Amygdala (tissue), 56 donors: ENCODE measurements at places on chromosomes 6 and 20.

DNA sequence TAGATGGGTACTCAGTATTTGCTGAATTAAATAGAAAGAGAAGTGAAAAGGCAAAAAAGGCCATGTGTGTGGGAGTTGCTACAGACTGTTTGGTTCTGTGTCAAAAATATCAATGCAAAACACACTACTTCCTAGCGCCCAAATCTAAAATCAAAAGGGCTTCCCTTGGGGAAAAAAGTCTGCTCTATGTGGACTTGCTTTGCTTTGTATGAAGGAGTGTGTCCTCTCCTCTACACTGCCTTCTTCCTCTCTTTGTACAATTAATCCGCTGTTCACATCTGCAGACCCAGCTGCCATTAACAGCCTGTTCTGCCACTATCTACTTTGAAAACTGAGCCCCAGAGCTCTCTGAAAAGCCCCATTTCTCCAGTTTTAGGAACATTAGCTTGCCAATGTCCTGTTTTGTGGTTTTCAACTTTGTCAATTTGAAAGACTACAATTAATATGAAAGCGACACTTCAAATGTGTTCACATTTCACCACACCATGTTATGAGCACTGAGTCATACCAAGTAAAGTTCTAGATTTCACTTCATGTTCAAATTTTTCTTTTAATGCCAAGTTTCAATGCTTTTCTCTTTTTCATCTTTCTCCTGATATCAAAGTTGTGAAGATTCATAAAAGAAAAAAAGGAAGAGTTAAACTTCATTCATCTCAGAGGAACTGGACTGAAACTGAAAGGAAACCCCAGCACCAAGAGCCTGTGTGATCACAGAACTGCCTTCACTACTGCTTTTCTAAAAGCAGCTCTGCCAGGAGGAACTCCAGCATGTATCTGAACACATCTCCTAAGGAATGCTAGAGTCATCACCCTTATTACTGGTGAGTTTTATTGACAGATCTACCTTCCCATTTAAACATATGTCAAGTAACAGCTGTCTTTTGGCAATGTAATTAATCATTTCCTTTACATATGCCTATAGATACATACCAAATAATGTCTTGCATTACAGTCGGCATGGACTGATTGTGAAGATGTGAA, 102.6 kb downstream of the KIF13A start:
- DNase-seq = no peak

DNA sequence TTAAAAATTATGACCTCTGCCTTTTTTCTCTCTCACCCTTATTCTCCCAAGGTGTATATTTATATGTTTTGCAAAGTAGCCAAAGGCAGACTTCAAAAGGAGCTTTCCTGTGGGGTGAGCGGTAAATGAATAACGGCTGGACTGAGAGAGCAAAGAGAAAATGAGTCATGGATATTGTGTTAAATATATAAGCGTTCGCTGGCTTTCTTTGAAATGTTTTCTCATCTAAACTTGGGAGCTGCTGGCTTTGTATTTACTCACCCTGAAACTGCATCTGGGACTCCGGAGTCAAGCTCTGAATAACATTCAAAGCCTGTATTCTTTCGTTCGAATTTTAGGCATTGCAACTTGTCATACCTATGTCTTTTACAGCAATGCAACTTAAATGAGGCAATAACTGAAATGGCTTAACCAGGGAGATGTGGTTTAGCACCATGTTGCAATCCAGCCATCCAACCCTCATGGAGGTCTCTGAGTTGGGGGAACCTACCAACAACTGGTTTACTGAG, 32.0 kb downstream of the ATXN1 start:
- DNase-seq = no peak

- DNase-seq = no peak
Observed at GRCh38 chr6:68126089-68126749, 508.9 kb upstream of the ADGRB3 start.

- no peak for DNase-seq
Observed at GRCh38 chr6:158642097-158642601, 2.4 kb downstream of the DYNLT1 start.

DNA sequence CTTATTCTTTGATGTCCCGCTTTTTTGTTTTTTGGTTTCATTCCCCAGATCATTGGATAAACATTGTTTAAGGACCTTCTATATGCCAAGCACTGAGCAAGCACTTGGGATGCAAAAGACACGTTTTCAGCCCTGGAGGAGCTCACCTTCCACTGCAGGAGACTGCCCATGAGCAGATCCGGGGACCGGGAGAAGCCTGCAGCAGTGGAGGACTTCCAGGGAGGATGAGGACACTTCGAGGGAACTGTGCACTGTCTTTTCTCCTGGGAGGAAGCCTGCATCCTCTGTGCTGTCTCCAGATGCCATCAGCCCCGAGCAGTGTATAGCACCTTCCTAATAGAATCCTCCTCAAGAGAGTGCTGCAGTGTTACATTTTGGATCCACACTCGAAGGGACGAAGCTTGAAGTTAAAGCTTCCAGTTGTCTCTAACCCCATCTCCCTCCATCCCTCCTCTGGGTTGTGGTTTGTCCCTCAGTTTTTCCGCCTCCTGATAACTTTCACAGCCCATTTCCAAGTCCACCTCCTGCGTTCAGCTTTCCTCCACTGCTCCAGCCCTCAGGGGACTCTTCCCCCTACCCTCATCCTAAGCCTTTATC, 5.8 kb upstream of the KCNG1 start:
- DNase-seq = no peak

GRCh38 chr20:8721098-8721497, 347.8 kb upstream of the PLCB4 start:
- DNase-seq = no peak

- no peak for DNase-seq
Observed at GRCh38 chr6:70375882-70376281, 37.4 kb upstream of the FAM135A start.

DNA sequence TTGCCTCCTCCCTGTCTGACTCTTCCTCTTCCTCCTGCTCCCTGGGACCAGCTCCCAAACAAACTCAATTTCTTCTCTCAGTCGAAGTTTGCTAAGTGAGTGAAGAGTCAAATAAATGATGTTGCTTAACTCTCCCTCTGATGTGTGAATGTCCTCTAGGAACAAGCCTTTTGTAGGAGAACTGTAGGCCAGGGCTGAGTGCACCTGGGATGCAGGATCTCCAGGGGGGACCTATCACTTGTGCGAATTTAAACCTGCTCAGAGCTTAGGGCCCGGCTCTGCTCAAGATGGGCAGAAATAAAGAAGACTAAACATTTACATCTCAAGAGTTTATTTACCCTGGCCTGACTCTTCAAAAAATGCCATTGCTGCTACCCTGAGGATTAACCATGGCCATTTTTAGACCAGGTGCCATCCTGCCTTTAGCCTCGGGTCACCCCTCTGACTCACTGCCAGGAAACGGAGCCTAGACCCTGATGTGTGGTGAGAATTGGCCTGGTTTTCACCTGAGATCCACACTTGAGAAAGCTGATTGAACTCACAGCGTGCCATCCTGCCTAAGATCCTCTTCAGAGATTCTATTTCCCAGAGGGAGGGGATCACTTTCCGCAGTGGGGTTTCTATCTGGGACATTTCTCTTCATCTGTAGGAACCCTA, 63.6 kb upstream of the CD93 start:
- no peak for DNase-seq

- DNase-seq = no peak
Observed at GRCh38 chr20:17602493-17602892, 32.6 kb downstream of the DSTN start.

- DNase-seq = no peak
Observed at GRCh38 chr6:159978291-159979135, 9.6 kb downstream of the IGF2R start.

DNA sequence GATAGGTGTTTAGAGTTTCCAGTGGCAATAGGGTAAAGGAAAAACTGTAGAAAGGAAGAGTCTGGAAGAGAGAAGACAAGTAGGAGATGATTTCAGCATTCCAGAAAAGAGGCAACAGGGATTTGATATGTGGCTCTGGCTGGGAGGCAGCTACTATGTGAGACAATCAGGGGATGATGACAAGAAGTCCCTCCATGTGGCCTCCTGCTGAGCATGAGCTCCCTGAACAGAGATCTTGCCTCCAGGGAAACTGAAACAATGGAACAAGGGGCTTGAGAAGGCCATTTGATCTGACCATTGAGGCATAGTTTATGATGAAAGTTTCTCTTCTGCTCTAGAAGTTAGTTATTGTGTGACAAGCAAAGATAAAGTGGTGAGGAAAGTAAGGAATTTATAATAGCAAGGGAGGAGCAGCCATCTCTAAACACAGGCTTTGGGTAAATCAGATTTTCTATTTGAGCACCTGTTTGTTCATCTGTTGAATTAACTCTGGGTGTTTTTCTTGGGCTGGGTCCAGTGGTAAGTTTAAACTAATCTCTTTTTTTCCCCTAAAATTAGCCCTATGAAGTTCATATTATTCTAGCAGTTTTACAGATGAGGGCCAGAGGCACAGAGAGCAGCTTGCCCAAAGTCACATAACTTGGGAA, 3.0 kb upstream of the GPX5 start:
- no peak for DNase-seq

DNA sequence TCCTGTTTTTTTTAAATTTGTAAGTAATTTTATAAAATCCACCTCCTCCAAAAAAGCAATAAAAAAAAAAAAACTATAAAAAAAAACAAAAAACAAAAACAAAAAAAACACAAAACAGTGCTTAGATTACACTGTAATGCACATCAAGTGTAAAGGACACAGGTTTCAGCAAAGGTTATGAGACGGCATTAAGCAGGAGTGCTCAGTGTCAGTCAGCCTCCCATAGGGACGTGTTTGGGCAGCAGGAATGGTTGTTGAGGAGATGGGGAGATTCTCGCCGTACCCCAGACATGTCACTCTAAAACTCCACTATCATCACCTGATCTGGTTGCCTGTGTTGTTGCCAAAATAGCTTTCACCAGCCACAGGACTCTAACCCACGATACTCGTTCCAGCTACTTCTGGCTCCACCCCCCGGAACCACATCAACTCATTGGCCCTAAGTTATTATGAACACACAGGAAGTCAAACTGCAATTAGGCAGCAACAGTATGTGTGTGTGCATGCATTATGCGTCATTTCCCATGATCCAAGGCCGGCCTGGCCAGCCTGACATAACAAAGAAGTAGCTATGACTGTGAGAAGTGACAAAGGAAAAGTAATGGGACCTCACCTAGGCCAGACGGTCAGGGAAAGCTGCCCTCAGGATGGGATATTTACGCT, 28.7 kb downstream of the ECT2L start:
- DNase-seq = no peak

DNA sequence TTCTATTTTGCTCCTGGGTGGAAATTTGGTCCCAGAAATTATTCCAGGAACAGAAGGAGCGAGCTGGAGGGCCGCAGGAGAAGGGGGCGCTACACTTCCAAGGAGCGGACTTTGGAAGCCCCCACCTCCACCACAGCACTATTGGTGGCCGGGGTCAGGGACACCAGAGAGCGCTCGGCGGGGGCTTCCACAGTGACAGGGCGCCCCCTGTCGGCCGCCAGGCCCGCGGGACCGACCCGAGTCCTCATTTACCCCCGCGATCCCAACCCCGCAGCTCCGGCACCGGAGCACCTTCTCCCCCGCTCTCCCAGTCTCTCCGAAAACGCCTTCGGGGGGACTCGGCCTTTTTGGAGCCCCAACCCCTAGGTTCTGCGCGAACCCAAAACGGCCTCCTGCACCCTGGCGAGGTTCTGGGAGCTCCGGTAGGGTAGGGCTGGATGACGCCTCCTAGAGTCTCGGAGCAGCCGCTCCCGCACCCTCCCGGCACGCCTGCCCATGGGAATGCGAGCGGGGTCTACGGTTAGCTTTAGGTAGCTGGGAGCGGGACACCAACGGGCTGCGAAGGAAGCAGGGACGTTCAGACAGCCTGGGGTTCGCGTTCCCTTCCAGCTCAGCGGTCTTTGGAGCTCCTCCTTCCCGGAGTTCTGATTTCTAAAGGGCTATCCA, 2.4 kb upstream of the FOXA2 start:
- DNase-seq = no peak

DNA sequence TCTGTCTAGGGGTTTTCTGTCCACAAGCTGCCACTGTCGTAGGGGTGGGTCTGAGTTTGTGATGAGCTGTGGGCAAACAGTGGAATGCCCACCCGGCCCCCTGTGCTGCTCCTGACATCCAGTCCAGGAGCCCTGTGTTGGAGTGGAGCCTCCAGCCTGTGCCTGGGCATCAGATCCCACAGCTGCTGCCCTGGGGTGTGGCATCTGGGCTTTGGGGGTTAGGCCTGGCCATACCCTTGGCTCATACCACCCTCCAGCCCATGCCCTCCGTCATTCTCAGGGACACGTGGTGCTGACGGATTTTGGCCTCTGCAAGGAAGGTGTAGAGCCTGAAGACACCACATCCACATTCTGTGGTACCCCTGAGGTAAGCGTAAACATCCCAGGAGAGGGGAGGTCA, 12.9 kb downstream of the SGK2 start:
- DNase-seq = no peak

DNA sequence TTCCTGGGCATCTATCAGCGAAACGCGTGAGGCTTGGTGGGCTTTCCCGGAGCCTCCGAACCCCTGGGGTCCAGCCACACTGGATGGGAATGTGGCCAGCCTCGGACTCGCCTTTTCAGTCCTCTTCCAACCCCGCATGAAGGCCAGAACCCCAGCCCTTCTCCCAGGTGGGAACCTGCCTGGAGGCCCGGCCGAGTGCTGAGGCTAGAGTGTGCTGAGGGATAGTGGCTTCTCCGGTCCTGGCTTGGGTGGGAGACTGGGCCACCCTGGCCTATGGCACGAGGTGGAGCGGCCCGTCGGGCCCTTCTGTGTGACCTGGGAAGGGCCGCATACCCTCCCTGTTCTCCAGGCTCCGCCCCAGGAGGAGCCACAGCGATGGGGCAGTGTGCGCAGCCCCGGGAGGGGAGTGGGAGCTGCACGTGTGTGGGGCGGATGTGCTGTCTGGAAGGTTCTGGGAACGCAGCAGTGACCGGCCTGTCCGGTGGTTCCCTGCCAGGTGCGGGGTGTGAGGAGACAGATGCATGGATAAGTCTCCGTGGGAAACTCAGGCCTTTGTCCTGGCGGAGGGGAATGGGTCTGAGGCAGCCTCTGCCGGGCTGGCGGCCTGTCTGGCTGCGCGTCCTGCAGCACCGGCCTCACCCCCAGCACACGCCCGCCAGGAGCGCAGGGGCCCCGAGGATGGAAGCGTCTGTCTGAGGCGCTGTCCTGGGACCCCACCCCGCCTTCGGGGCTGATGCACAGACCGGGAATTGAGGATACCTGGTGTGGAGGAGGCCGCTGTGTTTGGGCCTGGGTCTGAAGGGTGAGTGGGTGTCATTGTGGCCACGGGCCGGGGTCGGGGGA, 1.1 kb upstream of the BHLHE23 start:
- no peak for DNase-seq
